ENCODE measurements at places on chromosomes 6 and 20.

DNA sequence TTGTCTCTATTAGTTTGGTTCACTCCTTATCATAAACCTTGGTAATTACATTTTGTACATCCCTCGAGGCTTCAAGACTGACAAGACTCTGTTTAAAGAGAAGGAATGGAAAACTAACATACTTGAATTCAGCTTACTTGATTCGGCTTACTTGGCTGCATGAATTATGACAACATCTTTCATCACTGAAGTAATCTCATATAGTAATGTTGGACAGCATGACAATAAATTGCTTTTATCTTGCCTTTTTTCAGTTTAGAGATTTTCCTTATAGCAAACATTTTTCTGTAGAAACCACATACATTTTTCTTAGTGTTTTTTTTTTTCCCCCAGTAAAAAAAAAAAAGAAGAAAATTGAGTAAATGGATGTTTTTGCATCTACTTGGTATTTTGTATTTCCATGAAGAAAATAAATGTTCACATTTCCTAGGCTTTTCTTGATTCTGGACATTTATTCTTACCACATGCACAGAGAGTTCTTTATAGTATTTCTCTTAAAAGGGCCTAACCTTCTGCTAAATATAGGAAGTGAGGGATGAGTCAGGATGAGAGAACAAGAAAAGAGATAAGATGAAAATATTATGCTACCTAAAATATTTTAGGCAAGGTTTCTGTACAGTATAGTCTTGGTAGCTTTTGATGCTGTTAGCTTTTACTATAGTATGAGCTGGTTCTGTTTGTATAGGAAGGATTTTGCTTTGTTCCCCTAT is 101.0 kb upstream of the HDGFL1 start:
- DNase-seq: no peak

DNA sequence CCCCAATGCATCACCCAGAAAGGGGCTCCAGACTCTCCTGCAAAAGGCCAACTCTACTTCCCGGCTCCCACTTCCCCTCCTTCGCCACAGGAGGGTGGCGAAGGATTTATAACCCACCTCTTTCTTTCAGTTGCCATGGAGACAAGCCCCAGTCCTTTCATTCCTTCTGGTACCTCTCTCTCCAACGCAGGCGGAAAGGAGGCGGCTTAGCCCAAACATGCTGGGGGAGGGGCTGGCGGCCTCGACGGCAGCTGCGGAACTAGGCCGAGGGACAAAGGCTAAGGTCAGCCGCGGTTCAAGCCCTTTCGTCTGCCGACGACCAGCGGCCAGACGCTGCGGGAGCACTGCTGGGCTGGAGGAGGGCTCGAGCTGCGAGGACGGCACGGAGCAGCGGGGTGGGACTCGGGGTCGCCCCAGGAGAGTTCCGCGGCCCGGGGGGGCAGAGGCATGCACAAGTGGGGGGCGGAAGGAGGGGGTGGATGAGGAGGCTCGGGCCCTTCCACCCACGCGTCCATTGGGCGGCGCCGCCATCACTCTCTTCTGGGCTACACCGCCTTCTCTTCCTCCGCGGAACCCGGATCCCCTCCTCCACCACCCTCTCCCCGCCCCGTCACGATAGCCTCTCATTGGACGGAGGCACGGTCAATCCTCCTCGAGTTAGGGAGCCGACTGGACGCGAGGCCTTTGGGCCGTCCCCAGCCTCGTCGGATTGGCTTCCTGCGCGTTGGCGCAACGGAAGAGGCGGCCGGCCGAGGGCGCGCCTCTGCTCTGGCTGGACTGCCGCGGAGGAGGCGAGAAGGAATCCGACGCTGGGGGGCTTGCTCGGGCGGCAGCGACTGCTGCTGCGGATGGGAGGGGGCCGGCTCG is at the start of gene PANK2:
Gene PANK2, plus strand, starts transcription at position 766 of the 867 bp plus-strand sequence.
- DNase-seq: peak; percentile 97

DNA sequence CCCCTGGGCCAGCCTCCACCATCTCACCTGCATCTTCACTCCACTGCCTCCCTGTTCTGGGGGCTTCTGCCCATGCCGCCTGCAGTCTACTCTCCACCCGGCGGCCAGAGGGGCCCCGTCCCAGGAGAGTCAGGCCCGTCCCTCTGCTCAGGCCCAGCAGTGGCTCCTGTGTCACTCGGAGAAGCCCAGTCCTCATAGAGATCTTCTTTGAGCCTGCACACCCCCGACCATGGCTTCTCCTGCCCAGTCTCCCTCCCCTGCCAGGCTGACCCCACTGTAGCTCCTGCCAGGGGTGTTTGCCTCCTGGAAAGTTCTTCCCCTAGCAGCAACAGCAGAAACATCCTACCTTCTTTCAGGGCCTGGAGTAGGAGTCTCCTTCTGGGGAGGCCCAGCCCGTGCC is 22.2 kb upstream of the NOL4L start:
- no peak for DNase-seq

DNA sequence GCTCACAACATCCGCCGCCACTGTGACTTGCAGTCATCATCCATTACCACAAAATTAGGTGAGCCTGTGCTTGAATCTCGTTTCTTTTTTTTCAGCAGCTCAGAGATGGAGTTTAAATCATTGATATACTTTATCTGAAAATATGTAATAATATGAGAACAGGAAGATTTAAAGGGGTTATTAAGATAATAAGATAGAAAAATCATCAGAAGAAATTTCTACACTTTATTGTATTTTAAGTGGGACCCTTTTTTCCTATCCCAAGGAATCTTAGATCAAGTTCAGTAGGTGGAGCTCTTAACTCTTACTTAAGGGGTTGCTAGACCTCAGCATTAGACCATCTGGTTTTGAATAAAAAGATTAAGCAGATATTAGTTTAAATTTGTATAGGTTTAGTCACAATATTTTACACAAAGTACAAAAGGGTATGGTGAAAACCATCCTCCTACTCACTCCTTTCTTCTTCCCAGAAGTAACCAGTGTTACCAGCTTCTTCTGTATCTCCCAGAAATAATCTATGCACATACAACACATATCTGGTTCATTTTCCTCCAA is 9.4 kb upstream of the NCOA7 start:
- DNase-seq: peak; percentile 54

DNA sequence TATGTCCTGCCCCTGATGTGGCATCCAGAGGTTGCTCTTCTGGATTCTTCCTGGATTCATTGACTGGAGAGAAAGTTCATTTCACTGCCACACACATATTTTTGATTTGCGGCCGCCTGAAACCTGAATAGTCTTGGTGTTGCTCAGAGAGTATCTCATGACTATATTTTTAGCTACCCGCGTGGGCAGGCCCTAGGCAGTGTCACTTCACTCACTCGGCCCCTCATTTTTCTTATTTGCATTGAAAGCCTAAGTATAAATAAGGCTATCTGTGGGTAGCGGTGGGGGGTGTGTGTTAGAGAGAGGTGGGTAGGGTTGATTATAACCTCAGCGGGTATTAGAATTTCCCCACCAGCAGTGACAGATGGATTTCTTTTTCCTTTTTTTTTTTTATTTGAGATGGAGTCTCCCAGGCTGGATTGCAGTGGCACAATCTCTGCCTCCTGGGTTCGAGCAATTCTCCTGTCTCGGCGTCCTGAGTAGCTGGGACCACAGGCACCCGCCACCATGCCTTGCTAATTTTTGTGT is 113.5 kb downstream of the JARID2 start:
- no peak for DNase-seq

- DNase-seq: no peak
Observed at GRCh38 chr20:1805816-1806215, 89.4 kb upstream of the SIRPA start.
